ENCODE measurements at places on chromosomes 2 and 18.

DNA sequence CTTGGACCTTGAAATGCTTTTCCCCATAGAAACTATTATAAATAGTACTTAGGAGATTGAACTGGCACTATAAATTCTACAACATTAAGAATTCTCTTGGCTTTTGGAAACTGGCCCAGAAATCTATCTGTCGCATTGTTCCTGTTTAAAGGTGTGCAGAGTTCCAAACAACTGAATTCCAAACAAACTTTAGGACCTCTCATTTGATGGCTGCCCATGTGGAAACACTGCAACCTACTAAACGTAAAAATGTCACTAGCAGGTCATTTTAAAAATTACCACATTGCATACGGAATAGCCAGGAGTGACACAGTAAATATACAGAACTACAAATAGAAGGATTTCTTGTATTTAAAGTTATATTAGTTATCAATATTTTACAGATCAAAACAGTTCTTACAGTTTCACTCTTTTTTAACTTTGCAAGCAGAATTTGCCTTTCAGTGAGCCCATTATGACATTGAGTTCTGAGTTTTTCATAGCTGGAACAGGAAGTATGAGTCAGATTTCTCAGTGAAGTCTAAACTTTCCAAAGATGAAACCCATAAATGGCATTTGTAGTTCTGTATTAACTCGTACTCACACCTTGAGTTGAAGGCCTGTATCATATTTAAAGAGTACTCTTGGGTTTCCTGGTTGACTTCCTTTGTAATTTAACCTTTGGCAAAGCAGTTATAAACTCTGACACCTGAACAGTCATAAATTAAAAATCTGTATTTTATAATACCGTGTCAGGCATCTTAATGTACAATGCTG is 142.3 kb upstream of the BOD1L2 start:
- DNase-seq = no peak

- no peak for DNase-seq
These were observed 1.1 kb downstream of the TRAF3IP1 start for GRCh38 chr2:238321467-238321866.

GRCh38 chr18:35778850-35779627 is 193.4 kb upstream of the RMP24 start:
- no peak for DNase-seq

GRCh38 chr2:27282892-27283291 is 663 bp downstream of the TRIM54 start:
- DNase-seq = no peak

DNA sequence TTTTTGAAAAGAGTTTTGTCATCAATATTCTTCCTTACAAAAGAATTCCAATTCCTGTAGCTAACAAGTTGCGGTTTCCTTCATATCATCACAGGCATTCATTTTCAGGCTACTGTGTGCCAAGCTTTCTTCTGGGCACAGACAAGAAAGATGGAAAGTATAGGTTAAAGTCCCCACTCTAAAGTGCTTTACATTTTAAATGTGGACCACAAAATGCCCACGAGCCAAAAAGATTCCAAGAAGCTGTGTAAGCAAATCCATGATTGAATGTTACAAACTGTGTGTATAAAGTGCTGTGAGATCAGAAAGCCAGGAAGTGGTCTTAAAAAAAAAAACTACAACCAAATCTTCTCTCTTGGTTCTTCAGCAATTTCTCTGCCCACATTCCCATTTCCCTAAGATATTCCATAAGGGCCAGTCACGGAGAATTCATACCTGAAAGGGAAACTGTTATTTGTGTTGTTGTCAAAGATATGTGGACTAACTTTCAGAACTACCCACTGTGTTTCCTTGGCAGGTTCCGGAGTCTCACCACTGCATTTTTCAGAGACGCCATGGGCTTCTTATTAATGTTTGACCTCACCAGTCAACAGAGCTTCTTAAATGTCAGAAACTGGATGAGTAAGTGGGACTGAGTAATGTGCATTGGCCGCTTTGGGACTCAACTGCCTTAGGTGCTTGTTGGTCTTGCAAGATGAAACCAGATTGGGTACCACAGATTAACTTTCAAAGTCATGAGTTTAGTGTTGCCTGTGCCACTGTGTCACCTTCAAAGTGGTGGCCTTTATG is 55.7 kb downstream of the RAB27B start:
- no peak for DNase-seq

DNA sequence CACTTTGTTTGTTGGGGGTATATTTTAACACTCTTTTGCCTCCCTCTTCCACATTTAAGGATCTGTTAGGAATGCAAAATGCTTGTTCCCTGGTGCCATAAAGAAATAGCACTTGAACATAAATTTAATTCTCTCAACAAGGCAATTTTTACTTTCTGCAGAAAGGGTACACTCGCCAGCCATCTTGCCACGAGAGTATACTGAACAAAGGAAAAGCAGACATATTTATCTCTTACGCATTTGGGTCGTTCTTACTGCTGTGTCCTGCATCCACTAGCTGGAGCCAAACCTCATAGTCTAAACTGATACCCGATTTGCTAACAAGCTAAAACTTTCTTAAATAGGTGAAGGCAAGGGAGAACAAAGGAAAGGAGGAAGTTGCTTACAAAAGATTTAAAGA is 129.5 kb downstream of the B3GNT2 start:
- no peak for DNase-seq

DNA sequence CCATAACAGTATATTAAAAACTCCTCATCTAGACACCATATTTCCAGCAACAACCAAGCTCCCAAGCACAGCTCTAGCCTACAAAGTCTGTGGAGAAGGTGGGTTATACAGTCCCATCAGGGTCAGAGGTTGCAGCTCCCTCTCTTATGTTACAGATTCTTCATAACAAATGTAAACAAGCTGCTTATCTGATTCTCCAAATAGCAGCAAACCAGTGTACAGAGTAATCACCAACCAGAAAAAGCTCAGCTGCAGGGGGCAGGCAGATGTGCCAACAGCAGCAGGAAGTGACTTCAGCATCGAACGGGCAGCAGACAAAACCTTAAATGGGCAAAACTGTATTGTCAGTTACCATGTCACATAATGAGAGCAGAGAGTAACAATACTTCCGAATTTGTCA is 52.9 kb upstream of the NABP1 start:
- DNase-seq = no peak

- DNase-seq = no peak
These were observed 187.6 kb downstream of the ADCYAP1 start for GRCh38 chr18:1092228-1092627.

GRCh38 chr2:30218814-30219213 is 12.5 kb upstream of the LBH start:
- no peak for DNase-seq

GRCh38 chr18:42520138-42520537 is 565.1 kb downstream of the PIK3C3 start:
- no peak for DNase-seq
